Stomach (tissue), 19 donors: ENCODE measurements at places on chromosomes 5 and 9. TPM values are rescaled to one million over a fixed set of nuclear protein-coding genes. Genes with fewer than 3 reads are reported as not detected.

DNA sequence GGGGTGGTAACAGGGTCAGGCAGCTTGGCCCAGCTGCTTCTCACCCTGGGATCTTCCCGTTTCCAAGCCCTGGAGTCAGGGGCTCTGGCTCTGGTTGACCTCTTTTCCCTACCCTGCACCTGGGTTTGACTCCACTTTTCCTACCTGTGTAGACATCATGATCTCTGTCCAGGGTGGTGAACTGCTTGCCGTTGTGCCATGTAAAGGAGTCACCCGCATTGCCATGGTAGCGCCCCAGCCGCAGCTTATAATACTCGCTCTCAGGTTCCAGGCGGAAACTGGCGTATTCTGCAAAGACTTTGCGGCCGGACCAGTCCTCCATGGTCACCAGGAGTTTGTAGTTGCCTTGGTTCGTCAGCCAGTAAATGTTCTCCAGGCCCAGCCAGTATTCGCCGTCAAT is 30.9 kb downstream of the ANGPTL2 start:
- no peak for DNase-seq

GRCh38 chr9:78463750-78464149 is 166.8 kb downstream of the PSAT1 start:
- DNase-seq, result no peak

- DNase-seq, result no peak
These were observed 212.1 kb upstream of the ADRA1B start for GRCh38 chr5:159704160-159704559.

DNA sequence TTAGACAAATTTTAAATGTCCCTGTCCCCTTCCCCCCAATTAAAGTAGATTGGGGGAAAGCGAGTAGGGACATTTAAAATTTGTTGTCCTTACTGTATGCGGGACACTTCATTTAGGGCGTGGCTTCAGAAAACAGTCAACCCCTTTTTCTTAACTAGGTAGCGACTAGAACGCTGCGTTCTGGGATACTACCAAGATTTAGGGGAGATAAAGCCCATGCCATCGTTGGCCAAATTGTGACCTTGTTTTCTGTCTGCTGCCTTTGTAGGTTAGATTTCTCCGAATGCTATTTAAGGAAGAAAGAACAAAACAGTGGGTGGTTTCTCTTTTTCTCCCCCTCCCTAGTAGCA is 1.2 kb downstream of the CKS2 start:
- peak; percentile 59 for DNase-seq

DNA sequence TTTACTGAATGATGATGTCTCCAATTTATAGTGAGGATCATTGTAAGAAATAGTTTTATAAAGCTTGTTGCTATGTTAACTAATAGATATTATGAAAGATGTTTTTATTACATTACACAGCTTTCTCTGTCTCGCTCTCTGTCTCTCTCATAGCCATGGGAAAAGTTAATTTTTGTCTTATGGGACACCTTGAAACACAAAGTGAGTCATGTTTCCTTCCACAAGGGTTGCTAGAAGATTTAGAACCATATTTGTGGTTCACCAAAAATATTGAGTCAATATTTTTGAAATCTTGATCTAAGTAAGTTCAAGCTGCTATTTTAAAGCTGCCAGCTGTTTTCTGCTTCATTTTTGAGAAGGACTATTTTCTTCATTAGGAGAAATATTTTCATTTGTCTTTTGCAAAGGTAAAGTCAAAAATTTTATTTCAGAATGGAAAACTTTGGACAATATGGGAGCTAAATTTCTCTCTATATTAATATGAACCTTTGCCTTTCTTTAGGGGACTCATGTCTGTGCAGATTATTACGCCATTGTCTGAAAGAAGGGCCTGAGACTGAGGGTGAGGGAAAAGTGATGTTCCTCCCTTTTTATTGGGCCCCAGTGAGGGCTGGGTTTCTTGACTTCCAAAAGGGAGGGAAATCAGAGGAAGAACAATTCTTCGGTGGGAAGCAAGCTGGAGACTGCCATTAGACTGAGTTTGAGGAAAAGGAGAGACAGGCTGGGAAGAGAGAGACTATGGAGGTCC is 87.9 kb upstream of the SLC24A2 start:
- DNase-seq, result no peak

- DNase-seq, result no peak
These were observed 23.9 kb downstream of the SLC35A4 start for GRCh38 chr5:140588311-140589070.

GRCh38 chr5:72137826-72138409 is 30.6 kb downstream of the MAP1B start:
- DNase-seq, result no peak

GRCh38 chr5:72438141-72438540 is 69.1 kb downstream of the ZNF366 start:
- DNase-seq, result no peak

DNA sequence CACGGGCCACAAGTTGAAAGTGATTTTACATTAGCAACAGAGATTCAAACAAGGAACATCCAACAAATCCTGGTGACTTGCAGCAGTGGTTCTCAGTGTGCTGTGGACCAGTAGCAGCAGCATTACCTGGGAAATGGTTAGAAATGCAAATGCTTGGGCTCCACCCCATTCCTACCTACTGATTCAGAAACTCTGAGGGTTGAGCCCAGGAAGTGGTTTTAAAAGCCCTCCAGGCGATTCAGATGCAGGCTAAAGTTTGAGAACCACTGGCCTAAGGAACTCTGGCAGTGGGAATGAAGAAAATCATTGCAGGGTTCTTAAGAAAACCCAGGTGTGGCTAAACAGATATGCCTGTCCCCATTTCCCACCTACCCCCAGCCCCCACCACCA is 398.8 kb downstream of the ENC1 start:
- no peak for DNase-seq

The CARTPT gene
- not detected for total RNA-seq
